ENCODE measurements at places on chromosomes 13 and 19.
A peak's percentile ranks its signal among the peaks of the same experiment; 100 is the strongest.

DNA sequence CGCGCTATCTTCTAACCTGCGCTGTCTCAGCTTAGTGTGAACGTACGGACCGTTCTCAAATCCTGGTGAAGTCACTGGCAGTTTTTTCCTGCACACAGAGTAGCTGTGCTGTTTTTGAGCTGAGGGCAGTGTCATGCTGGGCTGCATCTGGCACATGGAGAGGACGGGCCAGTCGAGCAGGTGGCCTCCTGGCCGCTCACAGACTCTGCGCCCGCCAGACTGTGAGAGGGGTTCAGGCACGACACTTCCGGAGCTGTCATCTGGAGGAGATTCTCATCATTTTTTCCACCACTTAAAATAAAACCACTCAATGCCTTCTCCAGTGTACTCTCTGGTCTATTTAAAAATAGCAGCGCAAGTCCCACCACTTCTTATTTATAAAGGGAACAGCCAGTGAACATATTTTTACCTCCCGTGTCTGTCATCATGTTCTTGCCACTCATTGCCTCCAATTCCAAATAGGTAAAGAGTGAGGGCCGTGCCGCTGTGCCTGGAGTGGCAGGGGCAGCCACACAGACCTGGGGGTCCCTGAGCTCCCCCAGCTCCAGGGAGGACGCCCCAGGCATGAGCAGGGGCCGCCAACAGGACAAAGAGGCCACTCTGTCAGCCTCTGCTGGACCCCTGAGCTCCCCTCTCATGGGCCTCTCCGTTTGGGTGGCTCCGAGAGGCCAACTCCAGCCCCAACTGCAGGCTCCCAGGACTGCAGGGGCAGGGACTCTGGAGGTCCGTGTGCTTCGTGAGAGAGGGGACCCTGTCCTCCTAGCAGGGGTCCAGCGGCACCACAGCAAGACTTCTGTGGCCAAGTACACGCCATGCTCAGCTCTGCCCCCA is 36.9 kb upstream of the GRTP1 start:
- DNase-seq: no peak

DNA sequence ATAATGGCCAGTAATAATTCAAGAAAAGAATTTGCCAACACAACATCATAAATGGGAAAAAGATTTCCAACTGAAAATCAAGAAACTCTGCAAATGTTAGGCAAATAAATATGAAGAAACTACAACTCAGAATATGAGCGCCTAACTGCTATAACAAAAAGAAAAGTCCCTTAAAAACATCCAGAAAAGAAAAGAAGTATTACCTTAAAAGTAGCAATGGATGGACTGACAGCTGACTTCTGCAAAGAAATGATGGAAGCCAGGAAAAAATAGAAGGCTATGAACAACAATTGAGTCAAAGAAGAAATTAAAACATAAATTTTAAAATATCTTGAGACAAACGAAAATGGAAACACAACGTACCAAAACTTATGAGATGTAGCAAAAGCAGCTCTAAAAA is 482.3 kb upstream of the ZNF507 start:
- DNase-seq: no peak

- DNase-seq: no peak
These were observed 30.7 kb downstream of the PBX4 start for GRCh38 chr19:19587771-19588170.

DNA sequence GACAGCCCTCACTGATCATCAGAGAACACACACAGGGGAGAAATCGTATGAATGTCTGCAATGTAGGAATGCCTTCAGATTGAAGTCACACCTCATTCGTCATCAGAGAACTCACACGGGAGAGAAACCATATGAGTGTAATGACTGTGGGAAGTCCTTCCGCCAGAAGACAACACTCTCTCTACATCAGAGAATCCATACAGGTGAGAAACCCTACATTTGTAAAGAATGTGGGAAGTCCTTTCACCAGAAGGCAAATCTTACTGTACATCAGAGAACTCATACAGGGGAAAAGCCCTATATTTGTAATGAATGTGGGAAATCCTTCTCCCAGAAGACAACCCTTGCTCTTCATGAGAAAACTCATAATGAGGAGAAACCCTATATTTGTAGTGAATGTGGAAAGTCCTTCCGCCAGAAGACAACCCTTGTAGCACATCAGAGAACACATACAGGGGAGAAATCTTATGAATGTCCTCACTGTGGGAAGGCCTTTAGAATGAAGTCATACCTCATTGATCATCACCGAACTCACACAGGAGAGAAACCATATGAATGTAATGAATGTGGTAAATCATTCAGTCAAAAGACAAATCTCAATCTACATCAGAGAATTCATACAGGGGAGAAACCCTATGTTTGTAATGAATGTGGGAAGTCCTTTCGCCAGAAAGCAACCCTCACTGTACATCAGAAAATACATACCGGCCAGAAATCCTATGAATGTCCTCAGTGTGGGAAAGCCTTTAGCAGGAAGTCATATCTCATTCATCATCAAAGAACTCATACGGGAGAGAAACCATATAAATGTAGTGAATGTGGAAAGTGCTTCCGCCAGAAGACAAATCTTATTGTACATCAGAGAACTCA is 32.5 kb downstream of the ZNF567 start:
- no peak for DNase-seq

GRCh38 chr19:57887195-57887941 is 1.5 kb downstream of the ZNF814 start:
- DNase-seq: no peak

DNA sequence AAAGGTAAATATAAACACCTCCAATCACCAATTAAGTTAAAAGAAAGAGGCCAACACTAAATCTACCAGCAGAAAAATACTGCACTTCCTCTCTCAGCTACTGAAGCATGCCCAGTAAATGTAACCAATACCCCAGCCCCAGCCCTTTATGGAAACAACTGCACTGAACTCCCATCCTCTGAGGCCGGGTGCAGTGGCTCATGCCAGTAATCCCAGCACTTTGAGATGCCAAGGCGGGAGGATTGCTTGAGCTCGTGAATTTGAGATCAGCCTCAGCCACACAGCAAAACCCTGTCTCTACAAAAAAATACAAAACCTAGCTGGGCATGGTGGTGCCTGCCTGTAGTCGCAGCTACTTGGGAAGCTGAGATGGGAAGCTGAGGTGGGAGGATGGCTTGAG is 221.6 kb upstream of the SOX21 start:
- DNase-seq: no peak

DNA sequence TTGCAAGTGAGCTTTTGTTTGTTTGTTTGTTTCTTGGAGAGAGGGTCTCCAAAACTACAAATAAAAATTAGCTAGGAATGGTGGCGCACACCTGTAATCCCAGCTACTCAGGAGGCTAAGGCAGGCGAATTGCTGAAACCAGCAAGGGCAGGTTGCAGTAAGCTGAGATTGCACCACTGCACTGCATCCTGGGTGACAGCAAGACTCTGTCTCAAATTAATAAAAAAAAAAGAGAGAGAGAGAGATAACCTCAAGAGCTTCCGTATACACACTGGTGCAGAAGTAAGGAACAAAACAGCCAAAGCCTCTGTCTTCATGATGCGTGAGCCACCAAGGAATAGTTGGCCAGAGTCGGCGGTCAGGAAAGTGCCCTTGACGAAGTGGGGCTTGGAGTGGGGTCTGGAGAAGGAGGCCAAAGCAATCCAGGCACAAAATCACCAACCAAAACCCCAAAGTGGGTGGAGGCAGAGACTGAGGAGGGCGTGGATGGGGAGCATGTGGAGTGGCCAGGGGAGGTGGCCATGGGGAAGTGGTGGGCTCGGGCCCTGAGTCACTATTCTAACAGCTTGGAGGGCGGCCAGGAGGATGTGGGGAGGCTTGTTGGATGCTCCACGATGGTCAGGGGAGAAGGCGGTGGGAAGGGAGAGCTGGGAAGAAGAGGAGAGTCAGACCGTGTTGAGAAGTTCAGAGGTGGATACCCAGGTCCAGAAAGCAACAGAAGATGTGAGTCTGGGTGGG is 21.2 kb upstream of the TOMM40 start:
- no peak for DNase-seq

- DNase-seq: no peak
These were observed 403.6 kb downstream of the SPRY2 start for GRCh38 chr13:79937311-79937710.

DNA sequence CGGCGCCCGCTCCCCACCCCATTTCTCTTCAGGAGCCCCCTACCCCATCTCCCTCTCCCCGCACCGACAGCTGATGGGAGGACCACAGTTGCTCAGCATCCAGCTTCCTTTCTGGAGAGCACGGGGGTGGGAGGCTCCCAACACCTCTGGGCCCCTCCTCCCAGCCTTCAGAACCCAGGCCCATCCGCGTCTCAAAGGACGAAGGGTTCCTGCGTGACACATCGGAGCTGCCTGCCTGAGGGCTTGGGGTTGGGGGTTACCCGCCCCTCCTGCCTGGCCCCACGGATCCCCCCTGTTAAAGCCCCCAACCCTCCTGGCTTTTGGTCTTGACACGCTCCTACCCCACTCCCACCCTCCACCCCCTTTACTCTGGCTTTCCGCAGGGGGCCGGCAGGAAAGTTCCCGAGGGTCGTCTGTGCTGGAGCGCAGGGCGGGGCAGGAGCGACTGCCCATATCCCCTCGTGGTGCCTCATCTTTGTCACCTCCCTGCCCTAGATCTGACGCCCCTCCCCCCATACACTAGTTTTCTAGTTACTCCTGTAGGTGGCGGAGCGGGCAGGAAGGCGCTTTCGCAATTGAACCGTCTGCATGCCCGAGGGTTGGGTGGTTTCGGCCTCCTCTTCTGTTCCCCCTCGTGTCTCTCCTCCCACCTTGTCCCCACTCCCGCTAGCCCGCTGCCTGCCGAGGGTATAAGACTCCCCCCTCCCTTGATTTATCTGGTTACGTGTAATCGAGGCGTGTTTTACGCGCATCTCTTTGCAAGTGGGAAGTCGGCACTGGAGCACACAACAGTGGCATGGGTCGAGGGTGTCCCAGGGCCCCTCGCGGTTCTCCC is 924 bp downstream of the TRAPPC5 start:
- peak; percentile 48 for DNase-seq

- DNase-seq: no peak
These were observed 2.5 kb downstream of the KDM4B start for GRCh38 chr19:4971424-4971793.

GRCh38 chr13:21233086-21233485 is 56.6 kb downstream of the MRPL57 start:
- no peak for DNase-seq

DNA sequence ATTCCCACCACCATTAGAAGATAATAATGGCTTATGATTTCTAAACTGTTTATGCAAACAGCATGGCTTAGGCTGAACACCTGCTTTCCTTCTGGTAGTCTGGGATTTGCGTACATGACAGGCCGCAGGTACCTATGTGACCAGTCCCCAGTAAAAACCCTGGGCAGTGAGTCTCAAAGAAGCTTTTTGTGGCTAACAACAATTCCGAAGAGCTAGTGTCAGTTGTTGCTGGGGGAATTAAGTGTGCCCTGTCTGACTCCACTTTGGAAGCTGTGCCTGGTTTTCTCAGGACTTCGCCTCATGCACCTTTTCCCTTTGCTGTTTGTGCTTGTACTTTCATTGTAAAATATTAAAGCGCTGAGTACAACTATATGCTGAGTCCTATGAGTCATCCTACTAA is 250.2 kb upstream of the MIR17HG start:
- no peak for DNase-seq

DNA sequence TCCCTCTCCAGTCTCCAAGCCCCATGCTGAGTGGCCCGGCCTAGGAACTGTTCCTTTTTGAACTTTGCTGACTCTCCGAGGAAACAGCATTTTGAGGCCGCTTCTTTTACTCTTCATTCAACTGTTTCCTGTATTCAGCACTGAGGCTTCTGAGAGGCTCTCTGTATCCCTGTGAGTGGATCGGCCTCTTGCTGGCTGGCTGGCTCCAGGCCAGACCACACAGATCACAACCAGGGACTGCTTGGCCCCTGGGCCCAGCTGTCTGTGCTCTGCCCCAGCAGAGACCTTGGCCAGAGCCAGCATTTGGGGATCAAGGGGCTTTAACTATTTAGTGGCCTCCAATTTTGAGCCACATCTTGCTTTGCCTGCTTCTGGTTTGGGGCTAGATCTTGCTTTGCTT is 75.6 kb upstream of the KL start:
- no peak for DNase-seq

DNA sequence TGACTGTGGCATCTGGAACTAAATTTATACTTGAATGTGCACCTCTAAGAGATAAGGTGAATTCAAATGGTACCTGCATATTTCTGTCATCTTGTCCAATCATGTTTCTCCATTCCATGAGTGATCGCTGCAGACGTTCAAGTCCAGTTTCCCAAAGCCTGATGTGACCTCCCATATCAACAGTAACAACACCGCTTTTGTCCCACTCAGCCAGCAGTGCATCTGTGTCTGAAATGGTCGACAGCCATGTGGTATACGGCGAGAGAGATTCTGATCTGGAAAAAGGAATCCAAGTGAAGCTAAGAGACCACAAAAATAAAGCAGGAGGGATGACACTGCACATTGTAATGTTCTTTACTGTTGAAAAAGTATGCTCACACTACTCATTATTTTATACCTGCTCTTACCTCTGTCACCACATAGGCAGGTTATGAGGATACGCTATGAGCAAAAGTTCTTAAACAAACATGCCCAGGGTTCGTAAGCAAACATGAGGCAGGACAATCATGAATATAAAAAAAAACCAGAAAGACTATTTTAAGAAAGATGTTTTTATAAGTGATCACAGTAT is 213.6 kb downstream of the RGCC start:
- no peak for DNase-seq

GRCh38 chr13:37068962-37069361 is 9.5 kb upstream of the SUPT20H start:
- DNase-seq: no peak

DNA sequence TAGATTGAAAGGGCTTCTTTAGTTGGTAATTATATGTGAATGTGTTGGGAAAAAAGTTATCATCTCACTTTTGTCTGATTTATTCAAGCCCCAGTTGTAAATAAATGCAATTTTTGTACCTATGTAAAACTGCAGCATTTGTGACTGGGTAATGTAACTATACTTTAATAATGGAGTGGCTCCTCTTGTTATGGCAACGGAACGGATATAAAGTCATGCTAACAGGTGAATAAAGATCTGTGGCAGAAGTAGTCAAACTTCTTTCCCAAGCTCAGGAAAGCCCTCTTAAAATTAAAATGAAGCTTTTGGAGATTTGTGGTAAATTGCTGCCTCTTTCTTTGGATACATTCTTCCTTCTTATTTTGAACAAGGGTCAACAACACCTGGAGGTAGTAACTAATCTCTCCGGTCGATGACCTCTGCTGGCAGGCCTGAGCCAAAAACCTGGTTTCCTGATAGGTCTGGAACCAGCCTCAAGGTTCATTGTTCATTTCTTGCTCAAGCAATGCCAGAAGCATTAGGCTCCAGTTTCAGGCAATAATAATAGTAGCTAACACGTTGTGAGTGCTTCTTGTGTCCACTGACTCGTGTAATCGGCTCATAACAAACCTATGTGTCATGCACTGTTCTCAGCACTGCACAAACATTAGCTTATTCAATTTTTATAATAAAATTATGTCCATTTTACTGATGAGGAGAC is 313.4 kb upstream of the DACH1 start:
- DNase-seq: no peak

- DNase-seq: no peak
These were observed 13.9 kb downstream of the LSM4 start for GRCh38 chr19:18308948-18309325.

DNA sequence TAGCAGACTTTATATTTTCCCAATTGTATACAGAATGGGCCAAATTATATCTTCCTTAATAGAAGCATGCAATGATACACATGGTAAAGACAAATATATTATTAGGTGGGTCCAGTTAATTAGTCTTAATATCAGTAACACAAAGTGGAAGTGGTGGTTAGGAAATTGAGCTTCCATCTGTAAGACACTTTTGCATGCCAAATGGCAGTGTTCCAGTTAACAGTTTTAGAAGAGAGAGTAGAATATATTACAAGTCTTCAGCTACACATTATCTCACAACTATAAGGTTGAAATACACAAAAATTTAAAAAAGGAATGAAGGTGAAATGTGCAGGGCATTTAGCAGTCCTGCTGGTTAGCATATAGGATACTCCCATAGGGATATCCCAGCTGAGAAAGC is 536.5 kb downstream of the PCDH9 start:
- no peak for DNase-seq

All from SW 1271 (cell line).